Stimulated activated CD4-positive, alpha-beta T cell treated with anti-CD3 and anti-CD28 coated beads, Interleukin-1b, Interleukin-23, amount 100 ng/mL, for 4 hours (primary cell): ENCODE measurements at places on chromosomes 1 and 21.

DNA sequence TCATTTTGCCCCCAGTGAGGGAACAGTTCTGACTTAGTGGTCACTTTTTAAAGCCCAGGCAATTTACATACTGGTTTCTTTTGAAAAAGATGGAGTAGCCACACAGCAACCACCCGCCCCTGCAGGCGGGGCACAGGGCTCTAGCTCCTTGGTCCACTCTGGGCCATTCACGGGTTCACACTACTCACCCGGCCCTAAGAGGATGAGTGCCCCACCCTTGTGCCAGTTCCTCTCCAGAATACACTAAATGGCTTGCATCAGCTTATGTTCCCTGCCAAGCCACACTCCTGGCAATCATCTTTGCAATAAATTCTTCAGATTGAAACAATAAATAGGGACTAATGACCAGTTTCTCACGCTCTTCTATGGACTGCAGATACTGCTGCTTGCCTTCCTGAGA is 15.7 kb upstream of the ATP13A2 start:
- DNase-seq = no peak

GRCh38 chr21:38777015-38777414 is 28.7 kb upstream of the ETS2 start:
- DNase-seq = no peak

DNA sequence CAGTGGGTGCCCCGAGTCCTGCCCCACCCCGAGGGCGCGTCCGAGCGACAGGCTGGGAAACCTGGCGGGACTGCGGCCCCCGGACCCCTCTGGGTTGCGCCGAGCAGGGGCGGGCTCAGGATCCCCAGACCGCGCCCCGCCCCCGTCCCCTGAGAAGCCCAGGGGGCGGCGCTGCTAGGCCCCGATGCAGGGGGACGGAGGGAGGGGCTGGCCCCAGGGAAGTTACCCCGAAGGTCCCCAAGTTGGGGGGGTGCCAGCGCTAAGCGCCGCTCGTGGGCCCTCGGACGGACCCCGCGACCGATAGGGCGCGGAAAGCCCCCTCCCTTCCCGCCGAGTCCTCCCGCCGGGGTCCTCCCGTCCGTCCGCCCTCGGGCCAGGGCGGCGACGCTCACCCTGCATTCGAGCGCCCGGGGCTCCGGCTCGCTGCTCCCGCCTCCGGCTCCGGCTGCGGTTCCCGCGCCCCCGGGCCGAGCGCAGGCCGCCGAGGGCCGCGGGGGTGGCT is 414 bp downstream of the GPR153 start:
- no peak for DNase-seq

DNA sequence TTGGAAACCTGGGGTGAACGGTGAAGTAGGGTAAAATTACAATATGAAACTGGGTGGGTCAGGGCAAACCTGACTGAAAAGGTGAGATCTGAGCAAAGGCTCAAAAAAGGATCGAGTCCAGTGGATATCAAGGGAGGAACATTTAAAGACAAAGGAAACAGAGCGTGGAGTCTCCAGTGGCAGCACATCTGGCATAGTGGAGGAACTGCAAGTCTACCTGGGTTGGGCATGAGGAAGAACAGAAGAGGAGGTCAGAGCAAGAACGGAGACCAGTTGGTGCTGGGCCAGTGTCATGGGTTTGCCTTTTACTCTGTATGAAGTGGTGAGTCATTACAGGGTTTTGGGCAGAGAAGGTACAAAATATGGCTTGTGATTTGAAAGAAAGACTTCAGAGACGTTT is 163.7 kb downstream of the NTPCR start:
- no peak for DNase-seq

DNA sequence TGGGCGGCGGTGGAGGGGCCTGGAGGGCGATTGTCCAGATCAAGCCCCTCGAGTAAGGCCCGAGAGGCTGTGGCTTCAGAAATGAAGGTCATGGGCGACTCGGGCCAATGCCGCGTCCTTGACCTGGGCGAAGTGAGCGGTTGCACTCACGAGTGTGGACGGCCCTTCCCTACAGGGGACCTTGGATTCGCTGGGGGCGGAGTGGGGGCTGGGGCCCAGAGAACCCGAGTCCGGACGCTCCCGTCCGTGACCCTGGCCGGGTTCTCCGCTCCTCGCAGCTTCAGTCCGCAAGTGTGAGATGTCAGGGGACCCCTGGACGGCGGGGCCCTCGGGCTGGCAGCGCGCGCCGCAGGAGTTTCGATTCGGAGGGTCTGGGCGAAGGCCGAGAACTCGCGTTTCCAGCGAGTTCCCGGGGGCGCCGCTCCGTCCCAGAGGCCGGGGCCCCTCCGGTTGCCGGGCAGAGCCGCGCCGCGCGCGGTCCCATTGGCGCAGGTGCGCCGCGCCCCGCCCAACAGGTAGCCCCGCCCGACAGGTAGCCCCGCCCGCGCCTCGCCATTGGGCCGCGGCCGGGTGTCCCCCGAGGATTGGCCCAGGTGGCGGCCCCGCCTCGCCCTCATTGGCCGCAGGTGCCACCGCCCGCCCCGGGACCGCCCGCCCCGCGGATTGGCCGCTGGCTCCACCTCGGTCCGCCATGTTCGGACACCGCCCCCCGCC is at the start of gene PRKCZ:
TSS of gene PRKCZ (plus strand) at position 694 of the 714 bp plus-strand sequence. CDS start 220 bp downstream, outside the sequence.
- peak; percentile 94 for DNase-seq

DNA sequence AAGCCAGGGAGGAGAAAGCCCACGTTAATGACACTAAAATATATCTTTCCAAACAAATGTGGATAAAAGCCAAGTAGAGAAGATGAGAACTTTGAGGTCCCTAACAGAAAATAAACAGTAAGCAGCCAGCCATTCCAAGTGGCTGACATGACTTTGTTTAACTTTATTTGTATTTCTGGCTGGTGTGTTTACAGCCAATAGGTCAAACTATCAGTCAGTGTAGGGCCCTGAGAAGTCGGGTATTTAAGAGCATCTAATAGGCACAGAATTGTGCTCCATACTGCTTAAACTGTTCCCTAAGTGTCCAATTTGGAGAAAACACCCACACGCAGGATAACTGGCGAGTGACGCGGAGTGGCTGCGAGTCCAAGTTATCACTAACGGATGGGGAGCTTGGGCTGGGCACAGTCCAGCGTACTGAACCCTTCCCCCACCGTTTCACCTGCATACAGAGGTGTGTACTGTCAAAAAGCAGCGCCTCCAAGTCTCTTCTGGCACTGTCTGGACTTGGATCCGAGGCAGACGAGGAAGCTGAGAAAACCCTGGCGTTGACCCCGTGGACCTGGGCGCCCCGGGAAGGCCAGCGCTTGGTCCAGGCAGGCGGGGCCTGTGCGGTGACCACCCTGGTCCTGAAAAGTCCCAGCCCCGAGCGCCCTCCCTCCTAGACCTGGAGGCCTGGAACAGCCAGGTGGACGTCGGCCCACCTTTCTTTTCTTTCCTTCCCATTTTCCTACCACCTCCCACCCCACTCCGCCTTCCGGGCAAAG is 662 bp upstream of the LGALS8 start:
- DNase-seq = no peak

DNA sequence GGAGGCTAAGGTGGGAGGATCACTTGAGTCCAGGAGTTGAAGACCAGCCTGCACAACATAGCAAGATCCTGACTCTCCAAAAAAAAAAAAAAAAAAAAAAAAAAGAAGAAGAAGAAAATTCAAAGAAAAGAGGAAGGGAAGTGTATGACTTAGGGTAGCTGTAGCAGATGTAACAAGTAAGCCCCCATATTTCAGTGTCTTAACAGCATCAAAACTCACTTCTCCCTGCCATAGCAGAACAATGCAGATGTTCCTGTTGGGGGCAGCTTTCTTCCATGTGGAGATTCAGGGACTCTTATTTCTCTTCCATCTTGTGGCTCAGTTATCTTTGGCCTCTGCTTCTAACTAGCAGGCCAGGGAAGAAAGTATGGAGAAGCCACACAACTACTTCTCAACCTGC is 10.2 kb upstream of the PTGFRN start:
- DNase-seq = no peak
